ENCODE measurements at places on chromosomes 2 and 18.
A peak's percentile ranks its signal among the peaks of the same experiment; 100 is the strongest.

- DNase-seq = no peak
Observed at GRCh38 chr2:65193446-65193845, 34.2 kb upstream of the ACTR2 start.

DNA sequence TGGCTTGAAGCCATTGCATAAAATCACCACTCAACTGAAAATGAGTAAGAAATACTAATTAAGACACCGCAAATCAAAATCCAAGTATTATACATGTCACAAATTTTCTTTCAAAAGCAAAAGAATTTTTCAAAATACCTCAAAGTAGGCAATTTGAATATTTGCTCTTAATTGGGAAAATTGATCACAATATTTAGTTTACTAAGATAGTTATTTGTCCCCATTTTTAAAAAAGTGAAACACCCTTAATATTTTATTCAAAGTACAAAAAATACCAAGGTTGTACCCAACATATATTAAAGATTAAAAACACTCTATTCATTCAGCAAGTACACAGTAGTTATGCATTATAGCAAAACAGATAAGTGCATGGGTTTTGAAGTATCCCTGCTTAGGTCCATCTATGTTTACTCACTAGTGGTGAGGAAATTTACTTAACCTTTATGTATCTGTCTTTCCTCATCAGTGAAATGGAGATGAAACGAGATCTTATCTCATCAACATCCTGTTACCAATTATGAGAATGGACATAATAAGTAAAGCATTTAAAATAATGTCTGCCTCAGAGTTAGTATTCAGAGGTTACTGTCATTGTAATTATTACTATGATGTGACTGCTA is 35.1 kb downstream of the VPS54 start:
- no peak for DNase-seq

DNA sequence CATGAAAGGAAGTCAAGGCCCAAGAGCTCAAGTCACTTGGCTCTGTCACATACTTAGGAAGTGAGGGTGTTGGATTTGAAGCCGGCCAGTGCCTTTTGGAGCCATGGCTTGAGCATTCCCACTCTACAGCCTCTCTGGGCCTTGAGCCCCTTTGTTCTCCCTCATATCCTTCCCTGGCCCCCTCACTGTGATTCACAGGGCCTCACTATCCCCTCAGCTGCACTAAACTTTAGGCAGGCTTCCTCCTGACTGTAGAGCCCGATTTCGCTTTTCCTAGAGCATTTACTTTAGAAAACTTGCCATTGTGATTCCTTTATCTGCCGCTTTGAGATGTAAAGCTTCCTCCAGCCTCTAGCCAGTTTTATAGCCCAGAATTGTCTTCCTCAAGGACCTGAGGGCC is 107.6 kb downstream of the FBXO15 start:
- no peak for DNase-seq

GRCh38 chr18:5197032-5197434 is at the start of gene AKAIN1:
Gene AKAIN1, minus strand, starts transcription at chr18:5197257. Its CDS starts 204 bp downstream, at chr18:5197053.
- peak; percentile 6 for DNase-seq

DNA sequence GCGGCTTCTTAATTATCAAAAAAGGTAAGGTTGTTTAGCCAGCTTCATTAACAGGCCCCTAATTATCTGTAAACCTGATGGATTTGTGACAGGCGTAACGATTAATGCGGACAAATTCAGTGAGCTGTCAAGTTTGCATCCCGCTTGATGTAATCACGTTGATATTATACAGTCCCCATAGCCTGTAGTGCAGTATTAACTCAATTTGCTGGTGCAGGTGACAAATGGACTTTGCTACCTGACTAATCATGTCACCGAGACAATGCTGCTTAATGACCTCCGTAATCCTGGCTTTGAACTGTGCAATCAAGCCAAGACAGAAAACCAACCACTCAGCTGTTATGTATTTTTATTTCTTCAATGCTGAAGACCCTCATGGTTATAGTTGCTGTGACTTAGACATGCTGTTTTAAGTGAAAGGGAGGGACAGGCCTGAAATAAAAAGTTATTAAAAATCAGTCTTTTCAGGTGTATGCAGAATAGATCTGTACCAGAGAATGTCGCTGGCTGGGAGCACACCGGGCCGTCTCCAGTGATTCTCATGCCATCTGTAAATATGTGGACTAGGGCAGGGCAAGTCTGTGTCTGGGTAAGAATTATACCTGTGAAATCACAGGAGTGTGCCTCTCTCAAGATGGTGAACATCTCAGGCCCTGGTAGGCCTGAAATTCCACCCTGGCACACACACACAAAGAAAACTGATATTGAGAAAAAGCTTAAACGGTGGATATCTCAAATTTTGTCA is 4.3 kb downstream of the TSHZ1 start:
- DNase-seq = no peak

DNA sequence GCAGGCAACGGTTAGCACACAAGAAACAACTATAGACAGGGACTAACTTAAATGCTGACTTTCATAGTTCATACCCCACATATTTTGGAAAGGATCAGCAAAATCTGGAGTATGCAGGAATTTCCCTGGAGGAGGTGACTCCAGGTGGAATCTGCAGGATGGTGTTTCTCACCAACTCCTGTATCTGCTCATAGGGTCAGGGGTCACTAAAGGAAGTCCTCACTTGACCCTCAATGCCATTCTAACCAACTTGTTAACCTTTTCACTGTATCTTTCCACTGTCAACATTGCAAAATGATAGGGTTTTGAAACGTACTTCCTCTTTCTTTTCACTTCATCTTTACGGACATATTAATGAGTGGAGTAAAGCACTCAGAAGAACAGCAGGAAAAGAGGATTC is 207.0 kb upstream of the CXCR4 start:
- DNase-seq = no peak

DNA sequence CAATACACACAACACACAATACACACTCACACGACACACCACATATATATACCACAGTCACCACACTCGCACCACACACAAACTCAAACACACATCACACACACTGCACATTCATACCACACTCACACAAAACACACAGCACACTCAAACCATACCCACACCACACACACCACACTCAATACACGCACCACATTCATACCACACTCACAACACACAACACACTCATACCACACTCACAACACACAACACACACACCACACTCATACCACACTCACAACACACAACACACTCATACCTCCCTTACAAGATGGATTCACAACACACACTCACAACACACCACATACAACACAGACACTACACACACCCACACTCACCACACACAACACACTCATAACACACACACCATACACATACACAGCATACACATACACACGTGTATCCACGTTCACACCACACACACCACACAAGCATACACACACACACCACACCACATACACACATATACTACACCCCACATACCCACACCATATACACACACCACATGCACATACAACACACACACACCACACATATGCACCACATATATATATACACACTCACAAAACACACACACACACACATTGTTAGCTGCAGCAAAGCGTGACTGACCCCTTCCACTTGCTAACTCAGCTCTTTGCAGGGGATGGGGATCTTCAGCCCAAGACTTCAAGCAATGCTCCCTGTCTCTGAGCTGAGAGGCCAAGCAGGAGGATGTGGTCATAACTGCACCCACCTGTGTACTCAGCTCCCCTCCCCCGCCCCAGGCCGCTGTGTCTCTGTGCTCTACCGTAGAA is 59.0 kb downstream of the SDC1 start:
- no peak for DNase-seq

- DNase-seq = no peak
Observed at GRCh38 chr2:587087-587960, 89.9 kb downstream of the TMEM18 start.

GRCh38 chr2:152743002-152743401 is 24.6 kb downstream of the ARL6IP6 start:
- DNase-seq = no peak

DNA sequence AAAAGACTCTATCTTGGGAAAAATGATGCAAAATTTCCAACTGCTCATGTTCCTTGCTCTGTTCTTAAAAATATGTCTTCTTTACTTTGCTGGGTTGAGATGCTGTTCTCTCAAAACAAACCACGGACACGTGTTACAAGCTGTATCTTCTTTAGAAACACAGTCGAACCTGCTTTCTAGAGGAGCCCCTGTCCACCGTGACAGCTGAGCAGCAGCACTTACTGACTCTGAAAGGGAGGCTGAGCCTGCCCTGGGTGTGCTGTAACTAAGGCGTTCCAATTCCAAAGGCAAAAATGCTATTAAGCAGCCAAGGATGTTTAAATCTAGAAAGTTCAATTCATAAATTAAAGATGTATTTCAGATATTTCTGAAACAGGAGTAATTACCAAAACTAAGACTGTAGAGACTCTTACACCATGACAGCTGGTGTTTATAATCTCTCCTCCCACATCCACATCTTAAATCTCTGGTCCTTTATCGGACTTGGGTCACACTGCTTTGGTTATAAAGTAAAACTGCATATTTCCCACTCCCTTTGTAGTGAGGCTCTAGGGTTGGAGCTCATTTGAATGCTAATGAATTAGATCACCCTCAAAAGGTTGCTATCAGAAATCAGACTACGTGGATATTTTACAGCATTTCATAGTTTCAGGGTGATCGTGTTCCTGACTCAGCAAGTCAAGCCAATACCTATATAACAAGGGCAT is 281.2 kb upstream of the LYPD1 start:
- DNase-seq = no peak

GRCh38 chr18:64270121-64270520 is 121.2 kb upstream of the LINC00305 start:
- no peak for DNase-seq

GRCh38 chr2:43103093-43103404 is 123.4 kb downstream of the ZFP36L2 start:
- no peak for DNase-seq

GRCh38 chr2:12493031-12493513 is 223.7 kb upstream of the TRIB2 start:
- no peak for DNase-seq

DNA sequence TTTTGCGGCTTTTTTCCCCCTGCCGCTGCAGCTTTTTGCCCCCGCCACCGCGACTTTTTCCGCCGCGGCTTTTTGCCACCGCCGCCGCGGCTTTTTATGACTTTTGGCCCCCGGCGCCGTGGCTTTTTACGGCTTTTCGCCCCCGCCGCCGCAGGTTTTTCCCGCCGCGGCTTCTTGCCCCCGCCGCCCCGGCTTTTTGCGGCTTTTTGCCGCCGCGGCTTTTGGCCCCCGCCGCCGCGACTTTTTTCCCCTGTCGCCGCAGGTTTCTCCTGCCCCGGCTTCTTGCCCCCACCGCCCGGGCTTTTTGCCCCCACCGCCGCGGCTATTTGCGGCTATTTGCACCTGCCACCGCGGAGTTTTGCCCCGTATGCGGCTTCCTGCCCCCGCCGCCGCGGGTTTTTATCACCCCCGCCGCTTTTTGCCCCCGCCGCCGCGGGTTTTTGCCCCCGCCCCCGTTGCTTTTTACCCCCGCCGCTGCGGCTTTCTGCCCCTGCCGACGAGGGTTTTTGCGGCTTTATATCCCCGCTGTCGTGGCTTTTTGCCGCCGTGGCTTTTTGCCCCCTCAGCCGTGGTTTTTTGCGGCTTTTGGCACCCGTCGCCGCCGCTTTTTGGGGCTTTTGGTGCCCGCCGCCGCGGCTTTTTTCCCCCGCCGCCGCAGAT is 2750.9 kb downstream of the RPIA start:
- DNase-seq = no peak

- no peak for DNase-seq
Observed at GRCh38 chr2:179234658-179235240, 29.9 kb downstream of the SESTD1 start.

- DNase-seq = no peak
Observed at GRCh38 chr2:218658671-218659257, 659 bp downstream of the ZNF142 start.

- DNase-seq = no peak
Observed at GRCh38 chr18:53701697-53702096, 522.8 kb downstream of the MBD2 start.

DNA sequence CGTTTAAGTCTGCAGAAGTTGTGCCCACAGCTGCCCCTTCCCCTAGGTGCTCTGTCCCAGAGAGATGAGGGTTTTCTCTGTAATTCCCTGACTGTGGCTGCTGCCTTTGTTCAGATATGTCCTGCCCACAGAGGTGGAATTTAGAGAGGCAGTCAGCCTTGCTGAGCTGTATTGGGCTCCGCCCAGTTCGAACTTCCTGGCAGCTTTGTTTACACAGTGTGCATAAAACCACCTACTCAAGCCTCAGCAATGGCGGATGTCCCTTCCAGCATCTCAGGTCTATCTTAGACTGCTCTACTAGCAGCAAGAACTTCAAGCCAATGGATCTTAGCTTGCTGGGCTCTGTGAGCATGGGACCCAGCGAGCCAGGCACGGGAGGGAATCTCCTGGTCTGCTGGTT is 48.1 kb downstream of the LHCGR start:
- DNase-seq = no peak

GRCh38 chr18:55585920-55586561 is 2.0 kb downstream of the TCF4 start:
- DNase-seq = no peak

- DNase-seq = no peak
Observed at GRCh38 chr2:10934979-10935350, 23.2 kb downstream of the KCNF1 start.

DNA sequence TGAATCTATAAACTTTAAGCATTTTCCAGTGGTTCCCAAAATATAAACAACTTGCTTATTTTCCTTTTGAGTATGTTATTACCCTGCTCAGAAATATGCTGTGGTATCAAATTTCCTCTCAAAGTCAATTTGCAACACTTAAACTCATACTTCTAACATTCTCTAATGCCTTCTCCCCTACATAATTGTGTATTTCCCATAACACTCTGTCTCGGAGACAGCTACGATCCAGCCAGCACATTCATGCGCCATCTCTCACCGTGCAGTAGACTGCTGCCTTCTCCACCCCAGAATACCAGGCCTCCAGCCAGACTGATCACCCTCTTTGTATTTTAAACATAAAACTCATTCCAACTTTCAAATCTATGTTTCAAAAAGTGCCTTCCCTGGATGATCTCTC is 41.8 kb downstream of the TIMM21 start:
- DNase-seq = peak; percentile 18

- no peak for DNase-seq
Observed at GRCh38 chr2:107989445-107989844, 3.1 kb downstream of the SLC5A7 start.

DNA sequence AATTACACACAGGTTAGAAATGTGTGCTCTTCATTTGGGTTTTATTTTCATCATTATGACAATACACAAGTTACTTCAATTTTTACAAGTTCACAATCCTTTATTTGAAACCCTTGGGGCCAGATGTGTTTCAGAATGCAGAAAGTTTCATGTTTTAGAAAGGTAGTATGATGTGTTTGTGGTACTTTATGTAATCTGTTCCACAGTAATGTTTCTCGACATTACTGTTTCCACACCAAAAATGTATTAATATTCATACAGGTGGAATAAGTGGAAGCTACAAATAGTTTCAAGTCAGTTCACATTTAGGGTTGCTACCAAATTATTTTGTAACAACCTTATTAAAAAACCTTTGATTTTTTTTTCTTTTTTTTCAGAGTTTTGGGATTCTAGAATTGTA is 10.4 kb downstream of the UBE2E3 start:
- DNase-seq = no peak

- DNase-seq = no peak
Observed at GRCh38 chr18:2891526-2892431, 45.0 kb downstream of the EMILIN2 start.
